ENCODE measurements at places on chromosomes 5 and 9.

DNA sequence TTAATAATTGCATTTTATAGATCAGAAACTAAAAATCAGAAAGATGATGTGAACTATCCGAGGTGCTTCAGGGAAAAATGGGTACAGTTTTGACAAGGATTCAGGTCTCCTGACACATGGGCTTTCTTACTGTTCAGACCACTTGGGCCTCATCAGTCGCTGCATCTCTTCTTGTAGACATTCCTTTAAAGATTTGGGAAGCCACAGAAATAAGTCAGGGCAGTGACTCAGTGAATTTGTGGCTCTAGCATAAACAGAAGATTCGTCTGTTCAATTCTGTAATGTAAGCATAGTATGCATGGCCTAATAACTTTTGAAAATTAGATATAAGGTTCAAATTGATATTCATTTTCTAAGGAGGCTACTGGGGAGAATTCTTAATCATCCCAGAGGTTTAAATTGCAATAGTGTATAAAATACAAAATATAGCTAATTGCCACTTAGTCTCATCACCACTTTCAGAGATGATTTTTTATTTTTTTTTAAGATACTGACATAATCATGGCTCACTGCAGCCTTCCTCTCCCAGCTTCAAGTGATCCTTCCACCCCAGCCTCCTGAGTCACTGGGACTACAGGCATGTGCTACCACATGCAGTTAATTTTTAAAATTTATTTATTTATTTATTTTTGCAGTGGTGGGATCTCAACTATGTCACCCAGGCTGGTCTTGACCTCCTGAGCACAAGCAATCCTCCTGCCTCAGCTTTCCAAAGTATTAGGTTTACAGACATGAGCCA lies 48.9 kb downstream of the RASEF start:
- no peak for DNase-seq

DNA sequence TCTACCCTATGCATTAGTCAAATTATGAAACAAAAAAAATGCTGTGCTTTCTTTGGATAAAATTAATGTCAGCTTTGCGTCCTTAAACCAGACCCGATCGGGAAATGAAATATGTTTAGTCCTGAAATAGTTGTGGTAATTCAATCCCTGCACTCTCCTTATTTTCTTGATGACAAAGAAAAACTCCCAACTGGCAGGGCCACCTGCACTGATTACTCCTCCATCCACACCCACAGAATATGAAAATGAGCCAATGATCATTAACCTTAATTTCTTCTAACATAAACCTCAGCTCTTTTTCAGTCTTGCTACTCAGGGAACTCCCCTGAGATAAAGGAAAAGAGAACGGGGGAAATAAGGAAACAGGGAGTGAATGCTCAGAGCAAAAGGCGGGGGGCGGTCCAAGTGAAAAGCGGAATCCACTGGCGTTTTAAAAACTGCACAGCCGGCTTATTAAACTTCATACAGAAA lies 245.3 kb downstream of the BNC2 start:
- no peak for DNase-seq

GRCh38 chr5:67997892-67998457 lies 217.6 kb upstream of the PIK3R1 start:
- DNase-seq, result no peak

GRCh38 chr5:141477815-141478214 lies 2.0 kb downstream of the PCDHGC3 start:
- no peak for DNase-seq

Measured in stimulated activated CD4-positive, alpha-beta T cell treated with anti-CD3 and anti-CD28 coated beads, Interleukin-15, amount 100 ng/mL, for 48 hours (primary cell).